ENCODE measurements at places on chromosomes 1 and 21.

DNA sequence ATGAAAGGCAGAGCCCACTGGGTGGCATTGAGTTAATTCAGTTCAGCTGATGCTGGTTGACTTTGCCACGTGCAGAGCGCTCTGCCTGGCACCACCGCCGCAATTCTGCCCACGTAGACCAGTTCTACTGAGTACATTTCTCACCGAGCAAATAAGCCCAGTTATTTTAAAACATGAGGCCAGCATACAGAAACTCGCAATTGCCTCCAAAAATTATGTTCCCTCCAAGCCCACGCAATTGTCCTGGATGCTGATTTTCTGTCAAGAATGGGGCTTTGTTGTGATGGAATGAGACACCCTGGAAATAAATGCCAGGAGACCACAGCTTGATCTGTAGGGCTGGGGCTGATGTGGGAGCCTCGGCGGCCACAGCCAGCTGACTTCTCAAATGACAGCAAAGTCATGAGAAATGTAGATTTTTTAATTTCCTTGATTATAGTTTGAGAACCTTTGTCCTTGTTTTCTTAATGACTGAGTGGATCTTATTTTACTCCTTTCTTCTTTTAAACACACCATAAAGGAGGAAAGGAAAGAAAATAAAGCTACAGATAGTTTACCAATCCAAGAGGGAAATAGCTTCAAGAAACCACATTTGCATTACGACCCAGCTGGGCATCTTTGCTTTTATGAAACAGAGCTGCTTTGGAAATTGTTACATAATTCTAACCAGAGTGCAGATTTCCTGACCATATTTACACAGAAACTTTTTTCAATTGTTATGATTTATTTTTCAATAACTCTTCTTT lies 11.6 kb upstream of the PARP1 start:
- DNase-seq = no peak

- DNase-seq = no peak
Measured at GRCh38 chr1:30386156-30386926, 337.0 kb downstream of the MATN1 start.

DNA sequence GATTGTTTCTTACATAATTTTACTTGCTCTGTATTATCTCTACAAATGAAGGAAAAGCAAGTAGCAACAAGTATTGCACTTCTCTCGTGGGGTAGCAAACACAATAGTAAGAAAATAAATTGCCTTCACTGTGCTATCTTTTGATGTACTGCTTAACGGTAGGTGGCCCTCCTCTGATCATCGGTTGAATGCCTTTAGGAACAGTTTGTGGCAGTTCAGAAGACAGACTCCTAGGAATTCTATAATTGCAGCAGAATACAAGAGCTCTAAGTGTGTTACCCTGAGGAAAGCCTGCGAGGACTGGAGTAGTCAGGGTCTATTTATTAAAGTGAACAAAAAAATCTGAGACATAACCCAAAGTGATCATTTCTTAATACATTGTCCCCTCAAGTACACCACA lies 1135.9 kb downstream of the KCNT2 start:
- no peak for DNase-seq

DNA sequence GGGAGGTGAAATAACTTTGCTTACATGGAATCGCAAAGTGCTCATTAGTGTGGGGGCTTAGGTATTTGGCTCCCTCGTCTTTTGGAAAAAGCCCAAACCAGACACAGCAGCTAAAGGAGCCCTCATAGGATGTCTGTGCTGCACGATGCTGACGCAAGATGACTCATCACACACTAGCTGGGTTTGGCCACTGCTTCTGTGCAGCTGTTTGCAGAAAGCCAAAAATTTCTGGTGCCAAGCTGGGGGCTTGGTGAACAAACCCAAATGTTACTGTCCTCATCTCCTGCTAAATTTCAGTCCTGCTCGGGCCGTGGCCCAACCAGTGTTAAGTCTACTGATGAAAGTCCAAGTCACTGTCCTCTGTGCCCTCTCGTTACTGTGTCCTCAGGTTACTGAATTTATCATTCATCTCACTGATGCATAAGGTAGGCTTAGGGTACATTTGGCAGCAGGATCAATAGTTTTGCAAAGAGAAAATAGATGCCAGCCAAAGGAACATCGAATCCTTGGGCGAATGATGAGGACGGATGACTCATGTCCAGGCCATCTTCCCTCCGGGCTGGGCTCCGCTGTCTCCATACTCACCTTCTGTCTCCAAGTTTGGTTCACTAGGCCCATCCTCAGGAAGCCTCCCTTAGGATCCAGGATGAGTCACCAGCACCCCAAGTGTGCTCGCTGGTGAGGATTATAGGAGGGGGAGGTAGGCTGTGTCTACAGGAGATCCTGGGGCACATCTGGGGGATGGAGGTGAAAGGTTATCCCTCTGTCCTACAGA lies 177.7 kb downstream of the ADSS2 start:
- DNase-seq = no peak

GRCh38 chr1:89780721-89781120 lies 40.1 kb upstream of the LRRC8D start:
- DNase-seq = peak; percentile 23

- DNase-seq = peak; percentile 44
Measured at GRCh38 chr1:54290506-54291184, 90.7 kb downstream of the MRPL37 start.

DNA sequence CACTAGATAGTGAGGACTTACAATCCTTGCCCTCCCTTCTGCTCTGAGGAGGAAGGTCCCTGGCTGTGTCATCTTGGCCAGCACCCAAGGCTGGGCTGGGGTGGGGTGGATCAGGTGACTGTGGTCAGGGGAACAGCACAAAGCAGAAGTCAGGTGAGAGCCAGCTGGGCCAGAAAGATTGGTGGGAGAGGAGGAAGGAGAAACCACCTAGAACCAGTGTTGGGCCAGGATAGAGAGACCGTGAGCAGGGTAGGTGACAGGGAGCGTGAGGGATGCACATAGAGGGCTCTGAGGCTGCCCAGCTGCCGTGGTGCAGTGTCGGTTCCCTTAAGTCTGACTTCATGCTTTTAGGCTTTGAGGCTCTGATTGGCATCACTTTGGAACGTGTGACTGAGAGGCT lies 22.7 kb downstream of the NCF2 start:
- DNase-seq = no peak

DNA sequence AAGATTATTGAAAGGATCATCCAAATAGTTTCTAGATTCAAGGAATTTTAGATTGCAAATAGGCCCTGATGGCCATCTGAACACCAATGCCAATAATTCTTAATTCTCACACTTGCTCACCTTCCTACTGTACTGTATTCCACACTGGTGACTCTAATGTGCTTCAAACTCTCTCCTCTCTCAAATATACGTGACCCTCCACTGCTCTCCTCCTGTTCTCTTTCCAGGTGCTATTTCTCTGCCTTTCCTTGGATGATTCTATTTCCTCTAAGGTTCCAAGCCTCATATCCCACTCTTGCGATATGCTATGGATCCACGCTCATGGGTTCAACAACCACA lies 28.6 kb downstream of the KMO start:
- no peak for DNase-seq

GRCh38 chr1:27132147-27132546 lies 22.8 kb downstream of the SLC9A1 start:
- no peak for DNase-seq

DNA sequence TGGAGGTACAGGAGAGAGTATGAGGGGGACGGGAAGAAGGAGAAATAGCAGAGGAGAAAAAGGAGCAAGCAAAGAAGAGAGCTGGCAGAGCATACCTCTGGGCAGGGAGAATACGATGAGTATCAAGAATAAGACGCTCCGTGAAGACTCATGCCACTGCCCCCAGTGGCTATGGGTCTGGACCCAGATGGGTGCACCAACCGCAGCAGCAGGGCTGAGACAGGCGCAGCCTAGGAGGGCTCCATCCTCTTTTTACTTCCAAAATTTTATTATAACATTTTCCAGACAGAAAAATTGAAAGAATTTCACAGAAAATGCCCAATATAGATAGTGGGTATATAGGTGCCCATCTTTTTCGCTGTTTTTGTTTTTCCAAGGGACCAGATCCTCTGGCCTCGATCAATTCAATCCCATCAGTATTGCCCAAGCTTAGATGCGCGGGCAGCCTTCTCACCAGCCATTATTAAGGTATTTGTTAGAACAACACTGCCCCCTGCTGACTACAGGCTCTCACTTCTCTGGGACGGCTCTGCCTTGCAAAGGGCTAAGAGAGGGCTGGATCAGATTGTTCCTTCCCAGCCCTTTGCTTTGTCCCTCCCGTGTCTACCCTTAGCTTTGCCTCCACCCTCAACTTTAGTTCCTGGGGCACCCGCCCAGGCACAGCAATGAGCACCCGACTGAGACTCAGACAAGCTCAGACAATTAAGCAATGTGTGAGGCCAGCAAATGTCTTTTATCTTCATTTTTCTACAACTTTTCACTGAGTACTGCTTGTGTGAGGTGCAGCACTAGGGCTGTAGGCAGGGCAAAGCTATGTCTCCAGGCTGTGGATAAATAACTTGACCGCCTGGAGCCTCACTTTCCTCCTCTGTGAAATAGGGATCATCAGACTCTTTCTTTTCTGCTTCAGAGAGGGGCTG lies 17.5 kb upstream of the CAMK1G start:
- peak; percentile 76 for DNase-seq

DNA sequence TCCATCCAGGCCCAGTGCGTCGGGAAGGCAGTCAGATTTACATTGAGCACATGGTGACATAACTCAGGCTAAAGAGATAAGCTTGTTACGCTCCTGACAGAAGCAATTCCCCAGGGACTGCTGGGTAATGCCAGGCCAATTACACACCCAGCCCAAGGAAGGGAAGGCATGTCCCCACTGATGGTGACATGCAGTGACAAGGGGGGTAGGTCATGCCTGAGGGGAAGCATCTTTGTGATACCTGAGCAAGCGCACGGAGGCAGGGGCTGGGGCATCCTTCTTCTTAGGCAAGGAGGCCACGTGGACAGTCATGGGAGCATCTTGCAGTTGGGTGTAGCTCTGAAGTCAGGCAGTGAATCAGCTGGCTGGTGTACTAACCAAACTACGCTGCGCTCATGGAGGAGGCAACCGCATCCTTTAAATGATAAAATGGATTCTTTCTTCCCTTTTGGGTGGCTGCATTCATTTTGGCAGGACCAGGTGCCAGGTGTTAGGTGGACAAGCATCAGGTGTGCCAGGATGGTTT lies 39.6 kb upstream of the GRIK3 start:
- no peak for DNase-seq

DNA sequence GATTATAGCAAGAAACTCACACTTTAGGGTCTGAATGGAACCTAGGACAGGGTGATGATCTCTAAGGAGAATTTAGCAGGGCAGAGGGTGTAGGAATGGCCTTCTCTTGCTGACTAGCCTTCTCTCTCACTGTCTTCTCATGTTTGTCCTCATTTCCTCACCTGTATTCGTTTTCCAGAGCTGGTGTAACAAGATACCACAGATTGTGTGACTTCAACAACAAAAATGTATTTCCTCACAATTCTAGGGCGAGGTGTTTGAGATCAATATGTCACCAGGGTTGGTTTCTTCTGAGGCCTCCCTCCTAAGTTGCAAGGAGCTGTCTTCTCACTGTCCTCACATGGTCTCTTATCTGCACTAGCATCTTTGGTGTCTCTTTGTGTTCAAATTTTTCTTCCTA lies 177.9 kb upstream of the C1orf87 start:
- no peak for DNase-seq

DNA sequence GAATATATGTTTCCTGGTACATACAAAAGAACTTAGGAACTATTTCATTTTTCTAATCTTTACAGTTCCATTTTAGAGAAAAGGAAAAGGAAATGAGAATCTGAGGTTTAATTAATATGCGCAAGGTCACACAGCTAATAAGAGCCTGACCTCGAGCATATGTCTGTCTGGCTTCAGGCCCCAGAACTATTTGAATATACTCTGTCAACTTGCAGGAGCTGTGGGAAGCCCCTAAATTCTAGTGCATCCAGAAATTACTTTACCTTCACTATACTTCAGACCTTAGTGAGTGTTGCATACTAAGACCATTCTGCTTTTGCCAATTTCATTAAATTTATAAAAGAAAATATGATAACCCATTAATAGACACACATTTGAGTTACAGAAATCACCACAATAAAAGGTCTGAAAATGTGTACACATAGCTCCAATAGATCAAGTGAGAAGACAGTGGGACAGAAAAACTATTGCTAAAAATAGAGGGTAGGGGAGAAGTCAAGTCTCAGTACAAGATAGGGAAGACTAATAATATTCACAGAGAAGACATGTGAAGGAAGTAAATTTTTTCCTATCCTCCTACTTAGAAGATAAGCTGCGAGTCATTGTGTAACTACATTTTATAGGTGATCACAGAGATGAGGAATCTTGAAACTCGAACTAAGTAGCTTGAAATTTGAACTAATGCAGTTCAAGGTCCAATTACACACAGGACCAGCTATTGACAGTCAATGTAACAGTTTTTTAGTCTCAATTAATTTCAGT lies 3.8 kb downstream of the RGS13 start:
- DNase-seq = no peak

Data from cerebellum (tissue), 4 donors.